ENCODE measurements at places on chromosomes 3 and 15.

DNA sequence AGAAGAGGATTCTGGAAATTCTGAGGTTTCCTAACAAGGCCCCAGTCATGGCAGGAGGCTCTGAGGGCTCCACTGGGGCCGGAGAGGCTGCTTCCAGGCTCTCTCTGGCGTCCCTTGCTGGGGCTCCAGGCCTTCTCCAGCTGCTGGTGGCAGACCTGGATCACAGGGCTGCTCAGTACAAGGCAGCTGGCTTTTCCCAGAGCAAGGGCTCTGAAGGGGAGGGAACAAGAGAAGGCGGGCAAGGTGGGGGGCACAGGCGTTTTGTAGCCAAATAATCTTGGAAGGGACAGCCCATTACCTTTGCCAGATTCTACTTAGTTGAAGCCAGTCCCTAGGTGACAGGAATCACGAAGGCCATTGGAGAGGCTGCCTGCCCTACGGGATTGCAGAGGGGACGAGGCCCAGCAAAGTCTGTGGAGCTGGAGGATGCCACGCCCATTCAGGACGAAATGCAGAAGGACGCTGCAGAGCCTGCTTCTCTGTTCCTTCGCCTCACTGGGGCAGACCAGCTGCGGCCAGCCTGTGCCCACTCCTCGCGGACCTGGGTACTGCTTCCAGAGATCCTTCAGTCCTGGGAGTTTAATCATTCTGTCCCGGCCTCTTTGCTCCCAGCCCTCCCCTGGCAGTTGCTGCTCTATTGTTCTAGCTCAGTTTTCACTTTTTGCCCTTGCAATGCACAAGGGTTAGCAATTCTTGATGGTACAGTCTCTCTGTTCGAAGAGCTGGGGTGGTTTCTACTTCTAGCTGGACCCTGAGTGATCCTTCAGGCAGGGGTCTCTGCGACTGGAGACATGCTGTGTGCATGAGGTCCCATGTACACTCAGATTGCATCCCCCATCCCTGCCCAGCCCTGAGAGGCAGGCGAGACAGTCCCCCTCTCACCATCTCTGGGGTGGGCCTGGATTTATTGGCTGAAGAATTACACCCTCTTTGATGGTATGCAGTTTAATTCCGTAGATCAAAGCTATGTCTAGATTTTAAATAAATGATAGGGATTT lies 149.3 kb upstream of the MEF2A start:
- DNase-seq: no peak

- no peak for DNase-seq
These were observed 30.4 kb upstream of the COLQ start for GRCh38 chr3:15551902-15552301.

- DNase-seq: no peak
These were observed 12.1 kb downstream of the GK5 start for GRCh38 chr3:142213298-142213697.

DNA sequence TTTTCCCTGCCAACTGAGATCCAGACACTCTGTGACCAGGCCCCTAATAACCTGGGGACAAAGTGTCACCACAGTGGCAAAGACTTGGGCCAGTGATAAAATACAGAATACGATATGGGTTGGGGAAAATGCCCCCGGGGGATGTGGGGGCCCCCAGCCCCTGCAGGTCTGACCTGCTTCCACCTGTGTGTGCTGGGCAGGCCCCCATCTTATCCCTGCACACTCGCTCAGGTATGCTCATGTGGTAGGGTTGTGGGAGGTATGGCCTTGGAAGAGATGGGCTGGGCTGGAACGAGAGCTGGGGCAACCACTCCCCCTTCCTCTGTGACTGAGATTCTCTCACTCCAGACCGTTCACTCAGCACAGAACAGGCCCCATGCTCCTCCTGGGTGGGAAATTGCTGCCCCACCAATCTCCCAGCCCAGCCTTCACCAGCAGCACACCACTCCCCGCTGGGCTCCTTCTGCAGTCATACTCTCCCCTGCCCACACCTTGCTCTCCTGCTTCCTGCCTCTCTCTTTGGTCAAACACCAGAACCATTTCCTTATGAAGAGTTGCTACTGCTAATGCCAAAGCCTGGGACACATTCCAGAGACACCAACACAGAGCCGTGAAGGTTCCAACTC lies 9.6 kb upstream of the CPEB1 start:
- DNase-seq: no peak

- no peak for DNase-seq
These were observed 188.4 kb upstream of the THRB start for GRCh38 chr3:24683090-24683489.

Measured in muscle of arm (tissue), 14 donors.